ENCODE measurements at places on chromosomes 11 and 22.

DNA sequence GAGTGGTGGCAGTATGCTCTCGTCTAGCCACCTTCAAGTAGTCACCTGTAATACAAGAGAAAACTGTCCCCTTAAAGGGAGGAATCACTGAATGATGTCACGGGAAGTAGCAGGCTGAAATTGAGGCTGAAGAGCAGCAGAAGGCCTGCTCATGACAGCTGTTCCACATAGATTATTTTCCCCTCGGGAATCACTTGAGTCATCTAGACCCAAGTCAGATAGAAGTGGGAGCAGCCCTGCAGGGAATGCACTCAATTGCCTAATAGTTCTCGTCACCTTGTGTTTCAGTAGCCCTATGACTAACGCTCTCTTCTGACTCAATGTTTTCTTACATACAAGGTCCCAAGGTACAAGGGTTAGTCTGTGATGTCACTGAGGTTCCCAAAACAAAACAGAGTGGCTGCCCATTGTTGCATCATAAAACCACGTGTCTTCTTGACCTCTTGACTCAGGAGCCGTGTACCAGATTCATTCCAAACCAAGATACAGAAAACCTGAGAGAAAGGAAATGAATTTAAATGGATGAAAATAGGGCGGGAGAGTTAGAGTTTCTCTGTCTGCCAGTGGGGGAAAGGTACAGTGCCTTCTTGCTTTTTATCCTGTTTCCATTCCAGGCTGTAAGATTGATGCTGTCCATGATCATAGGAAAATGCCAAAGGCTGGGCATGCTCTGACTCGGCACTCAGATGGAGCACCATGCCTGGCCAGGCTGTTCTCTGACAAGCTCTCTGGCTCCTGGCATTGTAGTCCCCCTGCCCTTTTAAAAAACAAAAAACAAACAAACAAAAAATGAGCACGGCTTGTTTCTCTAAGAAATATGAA lies 21.6 kb upstream of the C11orf96 start:
- no peak for DNase-seq

DNA sequence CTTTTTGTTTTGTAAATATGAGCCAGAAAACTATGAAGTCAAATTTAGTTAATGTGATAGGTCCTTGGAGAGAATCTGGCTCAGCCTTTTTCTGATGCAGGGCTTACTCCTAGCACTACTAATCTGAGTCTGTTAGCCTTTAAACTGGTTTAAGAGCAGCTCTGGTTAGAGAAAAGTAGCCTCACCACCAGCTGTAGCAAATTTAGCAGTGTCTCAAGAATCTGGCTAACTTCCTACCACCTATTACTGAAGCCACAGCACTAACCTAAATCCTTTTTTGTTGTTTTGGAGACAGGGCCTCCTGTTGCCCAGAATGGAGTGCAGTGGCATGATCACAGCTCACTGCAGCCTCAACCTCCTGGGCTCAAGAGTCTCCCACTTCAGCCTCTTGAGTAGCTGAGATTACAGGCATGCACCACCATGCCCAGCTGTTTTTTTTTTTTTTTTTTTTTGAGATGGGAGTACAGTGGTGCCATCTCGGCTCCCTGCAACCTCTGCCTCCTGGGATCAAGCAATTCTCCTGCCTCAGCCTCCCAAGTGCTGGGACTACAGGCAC lies 13.9 kb downstream of the RBM4B start:
- no peak for DNase-seq

DNA sequence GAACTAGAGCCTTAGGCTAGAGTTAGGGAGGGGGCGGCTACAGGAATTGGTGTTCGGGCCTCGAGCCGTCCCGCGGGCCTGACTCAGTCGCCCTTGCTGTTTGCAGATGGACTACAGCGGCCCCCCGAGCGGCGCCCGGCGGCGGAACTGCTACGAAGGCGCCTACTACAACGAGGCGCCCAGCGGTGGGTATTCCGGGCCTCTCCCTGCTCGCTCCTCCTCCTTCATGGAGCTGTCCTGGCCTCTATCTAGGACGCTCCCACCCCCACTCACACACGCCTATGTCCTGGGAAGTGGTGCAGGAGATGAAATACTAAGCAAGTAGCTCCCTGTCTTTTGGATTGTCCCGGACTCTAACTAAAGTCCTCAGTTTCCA lies 1.4 kb downstream of the MYOD1 start:
- no peak for DNase-seq

DNA sequence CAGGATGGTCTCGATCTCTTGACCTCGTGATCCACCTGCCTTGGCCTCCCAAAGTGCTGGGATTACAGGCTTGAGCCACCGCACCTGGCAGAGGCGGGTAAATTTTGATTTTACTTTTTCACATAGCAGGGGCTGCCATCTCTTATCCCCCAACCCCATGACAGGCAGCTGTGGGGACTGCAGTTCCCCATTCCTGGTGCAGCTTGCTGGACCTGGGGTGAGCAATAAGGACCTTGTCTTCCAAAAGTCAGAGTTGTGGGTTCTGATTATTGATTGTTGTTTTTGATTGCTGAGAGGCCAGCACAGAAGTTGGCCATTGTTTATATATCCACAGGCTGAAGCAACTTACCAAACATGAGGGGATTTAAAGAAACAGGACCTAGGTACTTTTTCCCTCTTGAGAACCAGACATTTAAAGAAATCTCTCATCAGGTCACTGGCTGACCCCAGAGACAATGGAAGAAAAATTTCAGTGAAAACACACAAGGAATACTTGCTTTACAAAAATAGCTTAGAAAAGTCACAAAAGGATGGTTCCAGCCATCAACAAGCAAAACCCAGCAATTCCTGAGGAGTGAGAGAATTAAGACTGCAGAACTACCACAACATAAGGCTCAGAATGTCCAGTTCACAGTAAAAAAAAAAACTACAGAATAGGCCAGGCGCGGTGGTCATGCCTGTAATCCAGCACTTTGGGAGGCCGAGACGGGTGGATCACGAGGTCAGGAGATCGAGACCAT lies 22.0 kb upstream of the MAPK1 start:
- DNase-seq, result no peak

DNA sequence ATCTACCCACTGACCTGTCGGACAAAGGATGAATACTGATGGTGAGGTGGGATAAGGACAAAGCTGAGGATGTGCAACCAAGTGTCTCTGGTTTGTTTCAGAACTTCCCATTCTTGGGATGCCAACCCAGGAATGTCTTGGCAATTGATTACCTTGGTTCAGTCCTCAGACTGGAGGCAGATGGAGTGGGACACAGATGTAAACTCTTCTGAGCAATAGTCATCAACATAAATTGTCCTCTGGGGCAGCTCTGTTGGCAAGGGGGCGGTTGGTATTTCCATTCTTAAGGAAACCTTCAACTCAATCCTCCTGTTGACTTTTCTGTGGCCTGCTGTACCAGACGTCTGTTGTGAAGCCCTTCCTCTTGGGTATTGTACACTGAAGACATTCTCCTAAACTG lies 6.8 kb downstream of the ABTB2 start:
- DNase-seq, result no peak

Measured in central memory CD4-positive, alpha-beta T cell (primary cell).